ENCODE measurements at places on chromosomes 1 and 21.
A peak's percentile ranks its signal among the peaks of the same experiment; 100 is the strongest.

- DNase-seq = no peak
Observed at GRCh38 chr1:229203030-229203751, 67.7 kb upstream of the RAB4A start.

- DNase-seq = no peak
Observed at GRCh38 chr1:113178522-113178921, 105.5 kb downstream of the LRIG2 start.

GRCh38 chr21:41901099-41901498 lies 22.0 kb upstream of the PRDM15 start:
- no peak for DNase-seq

DNA sequence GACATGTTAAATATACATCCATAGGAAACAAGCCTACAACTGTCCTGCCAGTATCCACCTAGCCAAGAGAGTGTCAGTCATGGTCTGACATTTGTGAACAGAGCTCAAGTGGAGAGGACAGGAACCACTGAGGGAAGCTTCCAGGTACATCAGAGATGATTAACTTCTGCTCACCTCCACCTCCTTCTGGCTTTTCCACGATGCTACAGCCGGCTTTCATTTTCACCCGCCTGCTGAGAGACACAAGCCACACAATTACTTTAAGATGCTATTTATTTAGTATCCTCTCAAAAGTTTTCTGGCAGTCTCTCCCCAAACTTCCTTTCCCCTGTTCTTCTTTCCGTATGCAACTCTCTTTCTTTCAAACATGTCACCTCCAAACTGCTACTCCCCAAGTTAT lies 2.1 kb downstream of the ETV3 start:
- no peak for DNase-seq

- no peak for DNase-seq
Observed at GRCh38 chr1:11693024-11693590, 1.6 kb downstream of the DRAXIN start.

DNA sequence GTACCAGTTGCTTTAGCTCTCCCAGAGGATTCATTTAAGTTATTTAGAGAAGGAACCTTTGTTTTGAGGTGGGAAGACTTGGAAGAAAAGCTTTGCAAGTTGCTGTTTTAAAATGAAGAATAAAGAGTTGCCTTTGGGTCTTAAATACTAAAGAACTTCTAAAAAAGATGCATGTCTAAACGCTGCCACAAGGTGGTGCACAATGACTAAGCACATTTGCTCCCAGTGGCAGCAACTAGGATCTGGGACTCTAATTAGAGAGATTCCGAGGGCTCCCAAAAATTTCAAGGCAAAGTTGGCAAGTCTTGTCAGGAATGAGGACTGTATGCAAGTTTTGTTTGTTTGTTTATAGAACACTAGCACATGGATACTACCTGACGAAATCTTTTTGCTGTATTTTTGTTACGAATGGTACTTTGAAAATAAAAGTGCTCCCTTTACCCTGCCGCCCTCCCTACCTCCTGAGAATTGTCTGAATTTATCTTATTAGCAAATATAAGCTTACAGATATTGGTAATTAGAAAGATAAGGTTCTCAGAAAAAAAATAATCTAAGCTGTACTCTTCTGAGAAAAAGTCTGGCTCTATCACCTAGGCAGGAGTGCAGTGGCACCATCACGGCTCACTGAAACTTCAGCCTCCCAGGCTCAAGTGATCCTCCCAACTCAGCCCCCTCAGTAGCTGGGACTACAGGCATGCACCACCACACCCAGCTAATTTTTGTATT lies 121.8 kb downstream of the HFM1 start:
- DNase-seq = peak; percentile 56

DNA sequence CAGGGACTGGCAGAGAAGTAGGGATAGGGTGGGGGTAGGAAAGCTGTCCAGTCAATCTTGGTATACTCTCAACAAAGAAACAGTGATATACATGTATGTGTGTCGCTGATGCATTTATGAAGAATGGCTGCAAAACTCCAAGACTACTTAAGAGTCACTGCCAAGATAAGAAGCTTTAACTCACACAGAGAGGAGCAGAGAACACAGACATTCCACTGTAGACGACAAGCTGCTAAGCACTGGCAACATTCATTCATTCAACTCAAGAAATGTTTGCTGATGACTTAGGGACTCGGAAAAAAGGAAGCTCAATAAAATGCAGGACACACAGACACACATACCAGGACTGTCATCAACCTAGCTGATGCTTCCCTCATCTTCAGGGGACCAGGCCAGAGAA lies 5.5 kb downstream of the CTNNBIP1 start:
- DNase-seq = no peak

GRCh38 chr21:34888569-34889319 lies 160.4 kb downstream of the RUNX1 start:
- no peak for DNase-seq

GRCh38 chr1:22753481-22753971 lies 42.9 kb downstream of the EPHB2 start:
- no peak for DNase-seq

DNA sequence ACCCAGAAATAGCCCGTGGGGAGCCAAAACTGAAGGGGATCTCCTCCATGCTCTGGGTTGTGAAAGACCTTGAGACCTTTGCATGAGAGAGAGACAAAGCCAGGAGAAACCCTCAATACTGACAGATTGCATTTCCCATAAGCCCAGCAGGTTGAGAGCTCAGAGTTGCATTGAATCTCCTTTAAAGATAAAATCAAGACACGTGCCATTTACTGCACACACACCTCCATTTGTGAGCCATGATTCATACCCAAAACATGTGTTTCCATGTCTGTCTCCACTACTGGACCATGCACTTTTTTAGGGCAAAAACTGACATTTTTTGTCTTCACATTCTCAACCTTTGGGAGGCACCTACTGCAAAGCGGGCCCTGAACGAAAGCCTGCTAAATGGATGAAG lies 144.0 kb upstream of the NRIP1 start:
- no peak for DNase-seq

GRCh38 chr1:106925750-106926149 lies 130.7 kb upstream of the PRMT6 start:
- no peak for DNase-seq

DNA sequence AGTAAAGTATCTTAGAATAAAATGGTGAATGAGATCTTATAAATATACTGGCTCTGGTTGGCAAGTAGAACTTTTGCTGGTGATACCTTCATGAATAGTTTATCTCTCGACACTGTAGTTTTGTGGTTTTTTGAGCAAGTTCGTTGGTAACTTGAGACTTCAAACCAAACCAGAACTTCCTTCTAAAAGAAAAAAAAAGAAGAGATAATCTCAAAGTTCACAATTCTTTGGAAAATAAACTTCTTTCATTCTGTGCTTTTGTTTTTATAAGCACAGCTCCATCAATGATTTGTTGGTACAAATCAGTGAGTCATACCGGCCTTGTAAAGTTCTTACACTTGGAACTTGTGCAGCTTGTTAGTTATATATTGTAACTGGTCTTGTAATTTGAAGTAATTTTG lies 2.3 kb downstream of the HIPK1 start:
- DNase-seq = no peak

GRCh38 chr1:145707183-145707867 lies at the start of gene PDZK1:
TSS of gene PDZK1 (minus strand) at chr1:145707368. CDS start at chr1:145688021, 19,347 bp downstream.
- DNase-seq = no peak

GRCh38 chr1:107724648-107725047 lies 240.3 kb downstream of the VAV3 start:
- no peak for DNase-seq
